ENCODE measurements at places on chromosomes 3 and 15.

- no peak for DNase-seq
Measured at GRCh38 chr15:61621146-61621545, 392.0 kb upstream of the RORA start.

DNA sequence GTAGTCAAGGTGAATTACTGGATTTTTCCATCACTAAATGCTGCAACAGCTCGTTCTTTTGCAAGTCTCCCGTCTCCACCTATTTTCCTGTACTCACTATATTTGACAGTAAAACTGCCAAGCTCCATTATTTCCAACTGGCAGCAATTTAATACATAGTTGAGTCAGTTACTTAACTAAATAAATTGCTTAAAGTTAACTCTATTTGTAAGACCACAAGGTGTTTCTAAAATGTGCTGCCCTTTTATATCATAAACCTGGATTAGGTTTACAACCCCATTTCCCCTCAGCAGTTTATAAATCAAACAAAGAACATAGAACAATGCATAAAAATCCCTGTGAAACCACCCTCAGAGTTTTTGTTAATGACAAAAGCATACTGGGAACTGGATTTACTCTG, 211.4 kb upstream of the DPH6 start:
- no peak for DNase-seq

DNA sequence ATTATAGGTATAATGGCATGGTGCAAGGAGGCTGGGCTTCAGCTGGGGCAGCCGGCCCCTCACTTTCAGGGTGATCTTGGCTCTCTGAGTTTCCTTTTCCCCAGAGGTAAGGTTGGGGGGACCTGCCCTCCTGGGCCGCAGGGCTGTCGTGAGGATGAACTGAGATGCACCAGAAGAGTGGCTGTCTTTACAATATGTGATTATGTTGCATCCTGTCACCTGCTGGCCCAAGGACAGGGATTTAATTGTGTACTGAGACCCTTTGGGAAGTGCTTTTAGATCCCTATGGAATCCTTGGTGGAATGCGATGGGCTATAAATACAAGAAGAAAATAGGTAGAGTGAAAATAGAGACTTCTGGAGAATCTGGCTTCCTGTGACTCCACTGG, 22.1 kb downstream of the ANAPC13 start:
- DNase-seq = no peak

DNA sequence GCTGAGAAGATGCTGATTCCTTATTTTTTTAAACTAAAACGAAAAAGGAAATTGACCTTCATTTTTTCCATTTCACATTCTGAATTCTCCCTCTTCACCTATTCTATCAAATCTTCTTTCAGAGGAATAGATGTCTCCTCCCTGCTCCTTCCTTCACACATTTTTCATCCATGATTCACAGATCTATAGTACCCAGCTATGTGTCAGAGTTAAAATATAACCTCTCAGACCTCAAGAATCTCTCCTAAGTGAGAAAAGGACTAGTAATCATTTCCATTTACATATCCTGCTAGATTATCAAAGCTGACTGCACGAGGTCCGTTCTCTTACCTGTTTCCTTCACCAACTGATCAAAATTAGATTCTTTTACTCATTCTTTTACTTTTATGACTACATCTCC, 1297.6 kb upstream of the ALCAM start:
- no peak for DNase-seq

GRCh38 chr15:101692801-101693598, 31.3 kb downstream of the TARS3 start:
- no peak for DNase-seq

DNA sequence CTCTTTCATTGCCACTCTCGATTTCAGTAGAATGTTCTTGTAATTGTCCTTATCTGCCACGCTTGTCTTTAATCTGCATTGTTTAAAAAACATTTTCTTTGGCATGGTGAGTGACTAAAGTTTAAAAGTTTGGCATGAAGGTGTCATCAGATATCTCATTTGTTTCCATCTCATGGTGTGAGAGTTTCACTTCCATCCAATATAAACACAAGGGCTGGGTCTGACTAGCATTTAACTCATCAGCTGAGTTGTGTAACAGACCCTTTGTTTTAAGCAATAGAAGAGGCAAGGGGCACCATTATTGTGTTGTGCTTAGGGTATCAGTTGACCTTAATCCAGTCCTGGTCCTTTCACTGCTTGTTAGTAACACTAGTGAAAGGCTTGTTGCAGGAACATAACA, 49.9 kb upstream of the IL12A start:
- no peak for DNase-seq

DNA sequence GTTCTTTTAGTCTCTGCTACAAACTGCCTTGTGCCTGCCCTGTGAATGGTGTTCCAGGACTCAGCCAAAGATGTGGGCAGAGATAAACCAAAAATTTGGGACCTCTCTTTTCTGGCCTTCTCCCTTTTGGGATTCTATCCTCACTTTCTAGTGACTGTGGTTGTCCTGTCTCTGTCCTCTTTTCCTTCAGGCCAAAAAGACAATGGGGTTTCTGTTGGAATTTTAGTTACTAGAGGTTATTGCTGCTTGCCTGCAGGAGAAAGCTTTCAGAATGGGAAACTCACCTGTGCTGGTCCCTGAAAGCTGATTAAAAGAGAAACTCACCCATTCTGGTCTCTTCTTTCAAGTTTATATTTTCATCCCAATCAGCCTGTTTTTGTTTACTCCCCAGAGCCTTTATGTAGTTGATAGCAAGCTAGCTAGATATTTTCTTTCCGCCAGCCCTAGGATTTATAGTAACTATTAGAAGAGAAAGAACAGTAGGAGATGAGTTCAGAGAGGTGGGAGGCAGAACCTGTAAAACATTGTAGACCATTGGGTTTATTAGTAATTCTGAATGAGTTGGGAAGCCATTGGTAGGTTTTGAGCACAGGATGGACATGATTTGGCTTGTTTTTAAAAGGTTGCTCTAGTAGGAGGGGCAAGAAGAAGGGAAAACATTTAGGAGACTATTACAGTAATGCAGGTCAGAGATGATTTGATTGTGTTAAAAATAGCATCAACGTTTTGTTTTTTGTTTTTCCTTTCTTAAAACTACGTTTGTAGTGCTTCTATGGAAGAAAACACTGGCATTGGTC, 138.9 kb downstream of the TCF12 start:
- DNase-seq = no peak
